Hematopoietic multipotent progenitor cell treated with erythropoietin and hydrocortisone succinate and interleukin-3 and kit ligand, for 15 days (in vitro differentiated cells): ENCODE measurements at places on chromosomes 13 and 19.

GRCh38 chr13:74867460-74867859 lies 614.5 kb downstream of the TBC1D4 start:
- DNase-seq: no peak

DNA sequence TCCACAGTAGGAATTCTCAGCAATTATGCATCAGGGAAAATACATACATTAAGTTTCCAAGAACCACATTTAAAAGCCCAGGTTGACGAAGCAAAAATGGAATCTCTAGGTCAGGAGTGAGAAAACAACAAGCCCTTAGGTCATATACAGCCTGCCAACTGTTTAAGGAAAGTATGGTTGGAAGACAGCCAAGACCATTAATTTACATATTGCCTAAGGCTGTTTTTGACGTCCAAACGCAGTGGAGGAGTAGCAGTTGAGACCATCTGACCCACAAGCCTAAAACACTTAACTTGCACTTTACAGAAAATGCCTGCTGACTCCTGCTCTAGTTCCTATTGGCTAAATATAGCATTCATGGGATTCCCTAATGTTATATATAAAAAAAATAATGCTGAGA lies 299.0 kb downstream of the ITGBL1 start:
- DNase-seq: peak; percentile 16

- DNase-seq: no peak
These were observed 13.1 kb upstream of the HIF3A start for GRCh38 chr19:46283771-46284170.

- peak; percentile 58 for DNase-seq
These were observed at the start of gene TICAM1 for GRCh38 chr19:4831304-4831978. Gene TICAM1 (minus strand): TSS chr19:4831712. CDS start chr19:4818377, 13,335 bp downstream.

- DNase-seq: no peak
These were observed 988.6 kb downstream of the PCDH17 start for GRCh38 chr13:58620176-58620575.
